Vagina (tissue), 2 donors: ENCODE measurements at places on chromosomes 2 and 18. TPM values are rescaled to one million over a fixed set of nuclear protein-coding genes. Genes with fewer than 3 reads are reported as not detected.
A peak's percentile ranks its signal among the peaks of the same experiment; 100 is the strongest.

The GPR45 gene
- not detected for total RNA-seq

DNA sequence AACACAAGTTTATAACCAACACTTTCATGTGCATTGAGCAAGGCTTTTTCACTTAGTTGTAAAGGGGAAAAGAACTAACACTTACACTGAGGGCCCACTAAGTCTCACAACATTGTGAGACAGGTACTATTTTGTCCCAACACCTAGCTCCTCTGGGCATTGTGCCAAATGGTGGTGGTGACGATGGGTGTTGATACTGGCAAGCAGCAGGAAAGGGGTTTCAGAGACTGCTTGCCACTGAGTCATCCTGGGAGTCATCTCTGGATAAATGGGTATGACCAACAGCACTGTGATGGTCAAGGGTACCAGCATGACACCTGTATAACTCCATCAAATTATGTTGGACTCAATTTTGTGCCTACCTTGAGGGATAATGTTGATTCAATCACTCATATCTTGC, 138.8 kb upstream of the ITGA6 start:
- H3K27ac ChIP-seq, result no peak overlapping the region
- H3K36me3 ChIP-seq, result no peaks in the 10 kb centered on the region
- no peak for DNase-seq
- no peaks in the 10 kb centered on the region for H3K27me3 ChIP-seq

DNA sequence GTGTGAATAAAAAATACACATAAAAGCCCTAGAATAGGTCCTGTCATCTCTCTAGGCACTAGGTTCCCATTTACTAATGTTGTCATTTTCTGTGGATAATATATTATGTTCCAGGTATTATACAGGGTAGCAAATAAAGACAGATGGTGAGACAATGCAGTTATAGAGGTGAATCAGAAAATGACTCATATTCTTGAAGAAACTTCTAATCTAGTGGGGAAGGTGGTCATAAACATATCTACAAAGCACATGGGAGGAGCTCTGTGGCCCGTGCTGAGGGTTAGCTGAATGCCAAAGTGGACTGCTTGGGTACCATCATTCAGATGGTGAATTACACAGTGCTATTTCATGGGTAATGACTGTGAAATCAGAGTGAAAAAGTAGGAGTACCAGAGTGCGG, 700.9 kb downstream of the ERBB4 start:
- H3K27me3 ChIP-seq, result no peaks in the 10 kb centered on the region
- DNase-seq, result no peak
- H3K36me3 ChIP-seq, result no peaks in the 10 kb centered on the region
- no peaks in the 10 kb centered on the region for H3K4me1 ChIP-seq
- no peak overlapping the region for H3K4me3 ChIP-seq
- no peak overlapping the region for H3K27ac ChIP-seq

- no peaks in the 10 kb centered on the region for H3K4me1 ChIP-seq
- H3K36me3 ChIP-seq, result no peaks in the 10 kb centered on the region
- DNase-seq, result no peak
These were observed 123.2 kb downstream of the RBM43 start for GRCh38 chr2:151138507-151138906.

DNA sequence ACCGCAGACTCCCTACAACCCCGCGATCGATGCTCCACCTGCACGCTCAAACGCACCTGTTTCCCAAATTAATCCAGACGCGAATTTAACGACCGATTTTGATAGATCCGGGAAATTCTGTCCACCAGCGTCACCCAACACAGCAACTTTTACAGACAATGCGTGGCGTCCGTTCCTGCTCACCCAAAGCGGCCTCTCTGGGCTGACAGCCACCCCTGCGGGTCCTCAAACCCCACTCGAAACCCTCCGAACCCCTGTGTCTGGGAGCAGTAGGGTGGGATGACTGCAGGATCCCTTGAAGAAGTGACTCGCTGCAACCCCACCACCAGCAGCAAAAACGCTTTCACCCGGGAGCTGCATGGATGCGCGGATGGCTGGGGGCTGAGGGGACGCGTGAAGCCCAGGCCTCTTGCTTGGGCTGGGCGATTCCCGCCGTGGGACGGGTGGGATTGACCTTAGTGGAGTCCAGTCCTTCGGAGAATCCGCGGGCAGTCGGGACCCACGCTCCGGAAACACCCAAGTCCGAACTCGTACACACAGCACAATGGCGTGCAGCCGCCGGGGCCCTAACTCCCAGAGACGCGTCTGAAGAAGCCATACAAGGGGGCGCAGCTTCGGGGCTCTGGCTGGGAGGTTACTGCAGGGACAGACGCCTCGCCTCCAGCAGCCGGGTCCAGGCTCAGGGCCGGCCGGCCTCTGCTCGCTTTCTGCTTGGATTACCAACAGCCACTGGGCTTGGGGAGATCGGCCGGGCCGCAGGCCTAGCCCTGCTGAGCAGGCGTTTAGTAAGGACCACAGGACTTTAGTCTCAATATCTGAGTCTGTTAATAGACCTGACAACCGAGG, 31.1 kb upstream of the ATP6V1B1 start:
- peaks cover 35% of the 10 kb centered on the region for H3K4me1 ChIP-seq
- DNase-seq, result peak; percentile 90
- H3K27me3 ChIP-seq, result peaks cover 9% of the 10 kb centered on the region
- no peak overlapping the region for H3K4me3 ChIP-seq
- H3K36me3 ChIP-seq, result no peaks in the 10 kb centered on the region
